Astrocyte of the spinal cord (primary cell): ENCODE measurements at places on chromosomes 1 and 21.

DNA sequence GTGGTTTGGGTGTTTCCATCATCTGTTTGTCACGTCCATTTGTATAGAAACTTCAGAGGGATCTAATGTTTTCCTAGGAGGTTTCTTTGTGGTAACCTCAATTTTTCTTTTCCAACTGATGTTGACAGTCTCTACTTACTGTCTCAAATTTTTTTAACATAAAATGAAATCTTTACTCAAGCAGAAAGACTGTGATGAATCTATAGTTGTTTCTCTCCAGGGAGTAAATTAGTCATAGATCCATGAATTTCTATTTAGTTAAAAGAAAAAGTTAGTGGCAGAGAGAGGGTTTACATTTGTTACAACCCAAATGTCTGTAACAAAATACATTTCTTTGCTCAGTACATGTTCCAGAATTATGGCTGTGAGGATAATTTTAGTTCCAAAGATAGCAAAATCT, 161.6 kb downstream of the DISP1 start:
- peak; percentile 38 for DNase-seq

DNA sequence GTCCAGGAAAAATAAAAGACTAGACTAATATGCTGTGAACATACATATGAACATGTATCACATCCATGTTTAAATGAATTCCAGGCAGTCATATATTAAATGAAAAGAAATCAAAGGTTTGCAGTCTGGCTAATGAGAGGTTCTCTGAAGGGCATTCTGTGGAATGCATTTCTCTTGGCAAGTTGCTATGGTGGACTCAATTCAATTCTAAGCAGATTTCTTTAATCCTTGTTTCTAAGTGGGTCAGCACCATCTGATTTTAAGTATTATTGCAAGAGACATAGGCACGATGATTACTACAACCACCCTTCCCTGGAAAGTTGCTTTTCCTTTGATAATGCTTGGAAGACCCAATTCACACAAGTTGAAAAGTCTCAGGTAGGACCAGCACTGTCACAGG, 23.9 kb upstream of the ABCA4 start:
- DNase-seq: no peak

DNA sequence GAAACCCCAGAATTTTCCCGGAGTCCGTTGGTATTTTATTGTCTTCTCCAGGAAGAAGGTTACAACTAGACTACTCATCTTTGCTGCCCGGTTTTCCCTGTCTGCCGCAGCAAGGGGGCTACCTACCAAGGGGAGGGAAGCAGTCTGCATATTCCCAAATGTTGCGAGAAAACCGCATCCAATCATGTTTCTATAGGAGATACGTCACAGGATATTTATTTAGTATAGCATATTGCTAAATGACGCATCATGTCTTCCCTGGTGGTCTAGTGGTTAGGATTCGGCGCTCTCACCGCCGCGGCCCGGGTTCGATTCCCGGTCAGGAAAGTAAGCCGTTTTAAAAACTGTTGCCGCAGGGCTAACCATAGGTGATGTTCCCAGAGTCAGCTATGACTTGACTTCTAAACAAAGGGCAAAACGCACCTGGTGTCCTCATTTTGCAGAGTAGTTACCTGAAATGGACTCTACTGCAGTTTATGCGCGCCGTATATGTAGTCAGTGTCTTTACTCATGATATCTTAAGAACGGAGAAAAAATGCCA, 15.2 kb upstream of the ZNF692 start:
- no peak for DNase-seq

DNA sequence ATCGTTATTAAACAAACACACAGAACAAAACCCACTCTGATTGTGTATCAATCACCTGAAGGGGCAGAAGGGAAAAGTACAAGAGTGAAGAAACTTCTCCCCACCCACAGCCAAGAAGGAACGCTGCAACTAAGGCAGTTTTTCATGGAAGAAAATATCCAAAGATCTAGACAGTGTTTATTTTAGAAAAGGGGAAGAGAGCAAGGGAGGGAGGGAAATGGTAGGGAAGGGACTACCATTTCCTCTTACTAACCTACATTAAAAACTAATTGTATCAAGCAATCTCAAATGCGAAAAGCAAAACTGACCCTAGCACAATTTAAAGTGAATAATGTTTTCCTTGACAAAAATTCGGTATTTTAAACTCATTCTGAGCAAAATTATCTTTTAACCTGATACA, 3.5 kb downstream of the NRIP1 start:
- DNase-seq: no peak

- DNase-seq: no peak
Measured at GRCh38 chr1:64912191-64912590, 54.2 kb downstream of the JAK1 start.

- DNase-seq: no peak
Measured at GRCh38 chr1:93033029-93033428, 46.1 kb upstream of the MTF2 start.

GRCh38 chr21:18334066-18334465, 69.5 kb downstream of the TMPRSS15 start:
- no peak for DNase-seq

DNA sequence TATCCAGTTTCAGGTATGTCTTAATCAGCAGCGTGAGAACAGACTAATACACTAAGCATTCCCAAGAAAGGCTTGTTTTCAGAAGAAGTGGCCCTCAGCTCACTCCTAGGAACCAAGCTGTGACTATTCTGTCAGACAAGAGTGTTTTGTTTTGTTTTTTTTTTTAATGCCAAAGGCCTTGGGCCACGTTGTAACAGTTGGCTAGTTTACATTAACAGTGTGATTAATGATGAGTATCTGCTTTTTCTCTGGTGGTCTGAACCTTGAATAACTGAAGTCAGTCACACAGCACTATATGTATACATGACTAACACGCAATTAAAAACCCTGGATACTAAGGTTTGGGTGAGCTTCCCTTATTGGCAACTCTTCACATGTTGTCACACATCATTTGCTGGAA, 21.9 kb downstream of the DPYD start:
- DNase-seq: peak; percentile 20
